Right atrium auricular region (tissue), 2 donors: ENCODE measurements at places on chromosomes 4 and X.

GRCh38 chr4:7307394-7308099 is 115.2 kb downstream of the SORCS2 start:
- no peak for DNase-seq

GRCh38 chrX:66638591-66639500 is at the start of gene EDA2R:
TSS of gene EDA2R (minus strand) at chrX:66639078. CDS start at chrX:66616020, 23,058 bp downstream.
- no peak for DNase-seq

GRCh38 chr4:52979821-52980590 is 117.9 kb downstream of the RASL11B start:
- no peak for DNase-seq

- DNase-seq = no peak
These were observed 353.6 kb downstream of the TRIML1 start for GRCh38 chr4:188492886-188493285.

GRCh38 chrX:41730081-41730480 is 6.1 kb downstream of the GPR82 start:
- DNase-seq = no peak

GRCh38 chr4:3880615-3881120 is 114.5 kb downstream of the ADRA2C start:
- no peak for DNase-seq

- no peak for DNase-seq
These were observed 306.7 kb upstream of the GRID2 start for GRCh38 chr4:91997045-91997444.

GRCh38 chrX:121160987-121161386 is 113.6 kb downstream of the GLUD2 start:
- no peak for DNase-seq

- no peak for DNase-seq
These were observed 36.5 kb downstream of the SUPT20HL1 start for GRCh38 chrX:24396931-24397279.

DNA sequence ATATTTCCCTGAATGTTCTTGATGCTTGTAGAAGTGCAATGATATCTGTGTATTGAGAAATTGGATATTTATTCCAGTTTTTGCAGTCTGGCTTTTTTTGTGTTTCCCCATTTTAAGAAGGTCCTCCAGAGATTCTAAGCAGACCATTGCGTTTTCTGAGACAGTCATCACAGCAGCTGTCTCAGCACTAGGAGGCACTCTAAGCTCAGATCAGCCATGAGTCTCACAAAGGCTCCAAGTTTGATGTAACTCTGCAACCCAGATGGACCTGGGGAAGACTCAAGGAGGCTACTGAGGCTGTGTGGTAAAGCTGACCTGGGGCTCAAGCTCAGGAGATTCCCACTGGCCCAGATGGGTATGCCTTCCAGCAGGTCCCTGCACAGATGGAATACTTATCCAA is 89.3 kb upstream of the CYLC1 start:
- no peak for DNase-seq

- DNase-seq = no peak
These were observed 23.4 kb downstream of the CCNI start for GRCh38 chr4:77052352-77052751.

GRCh38 chrX:37060999-37061398 is 52.8 kb downstream of the FAM47C start:
- DNase-seq = no peak

GRCh38 chrX:24566240-24566639 is 80.9 kb downstream of the PCYT1B start:
- no peak for DNase-seq
